Stimulated activated CD4-positive, alpha-beta T cell treated with anti-CD3 and anti-CD28 coated beads, Interleukin-1b, Interleukin-23, amount 100 ng/mL, for 24 hours (primary cell): ENCODE measurements at places on chromosomes 2 and 18.

GRCh38 chr2:241570961-241571581 lies 12.5 kb downstream of the BOK start:
- DNase-seq, result no peak

DNA sequence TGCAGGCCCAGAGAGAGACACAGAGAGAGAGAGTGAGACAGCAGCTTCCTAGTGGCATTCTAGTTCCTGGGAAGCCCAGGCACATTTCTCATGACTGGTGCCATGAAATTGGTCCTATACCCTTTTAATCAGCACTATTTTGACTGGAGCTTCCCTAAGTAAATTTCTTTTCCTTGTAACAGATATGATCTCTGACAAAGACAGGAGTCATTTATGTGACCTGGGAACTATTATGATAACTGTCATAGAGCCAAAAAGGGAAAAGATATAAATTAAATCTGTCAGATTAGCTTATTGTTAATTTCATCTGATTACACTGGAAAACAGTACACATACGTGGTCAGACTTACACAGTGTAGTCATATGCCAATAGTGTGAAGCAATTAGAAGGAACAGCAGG lies 161.3 kb upstream of the HNRNPA3 start:
- DNase-seq, result no peak

DNA sequence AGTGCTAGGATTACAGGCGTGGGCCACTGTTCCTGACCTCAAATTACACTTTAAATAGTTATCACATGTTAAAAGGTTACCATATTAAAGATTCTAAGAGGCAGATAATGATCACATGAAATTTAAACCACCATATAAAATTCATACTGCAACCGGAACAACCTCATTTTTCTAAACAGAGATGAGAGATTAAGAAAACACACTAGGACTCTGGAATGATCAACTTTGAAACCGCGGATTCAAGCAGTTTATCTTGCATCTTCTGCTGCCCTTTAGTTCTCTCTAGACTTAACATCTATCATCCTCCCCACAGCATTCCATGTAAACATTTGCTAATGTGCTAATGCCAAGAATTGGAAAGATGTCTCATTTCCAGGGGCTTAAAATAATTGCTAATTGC lies 115.8 kb downstream of the PIGN start:
- DNase-seq, result no peak

GRCh38 chr2:137947728-137948336 lies 16.4 kb upstream of the HNMT start:
- DNase-seq, result peak; percentile 4

GRCh38 chr18:23623040-23623439 lies 36.7 kb upstream of the NPC1 start:
- DNase-seq, result no peak

- DNase-seq, result no peak
Measured at GRCh38 chr2:137118140-137118539, 352.8 kb downstream of the THSD7B start.

- no peak for DNase-seq
Measured at GRCh38 chr2:51722311-51722710, 690.4 kb upstream of the NRXN1 start.

DNA sequence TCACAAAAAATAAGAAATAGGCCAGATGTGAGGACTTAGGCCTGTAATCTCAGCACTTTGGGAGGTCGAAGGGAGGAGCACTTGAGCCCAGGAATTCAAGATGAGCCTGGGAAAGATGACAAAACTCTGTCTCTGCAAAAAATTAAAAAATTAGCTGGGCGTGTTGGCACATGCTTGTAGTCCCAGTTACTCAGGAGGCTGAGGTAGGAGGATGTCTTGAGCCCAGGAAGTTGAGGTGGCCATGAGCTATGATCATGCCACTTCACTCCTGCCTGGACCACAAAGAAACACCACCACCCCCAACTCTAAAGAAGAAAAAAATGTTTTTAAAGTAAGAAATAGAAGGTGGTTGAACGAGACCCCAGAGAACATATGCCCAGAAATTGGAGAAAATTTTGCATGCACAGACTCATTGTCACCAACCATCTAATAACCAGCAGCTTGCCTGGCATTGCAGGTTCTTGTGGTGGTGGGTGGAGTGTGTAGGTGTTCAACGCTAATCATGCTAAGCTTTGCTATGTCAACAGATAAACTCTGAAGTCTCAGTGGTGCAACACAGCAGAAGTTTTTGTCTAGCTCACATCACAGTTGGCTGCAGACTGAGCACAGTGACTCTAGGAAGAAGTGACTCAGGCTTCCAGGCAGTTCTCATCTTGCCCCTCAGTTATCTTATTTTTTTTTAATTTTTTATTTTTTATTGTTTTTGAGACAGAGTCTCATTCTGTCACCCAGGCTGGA lies 18.6 kb downstream of the ARL4C start:
- DNase-seq, result no peak

- no peak for DNase-seq
Measured at GRCh38 chr2:225069966-225070365, 27.7 kb upstream of the DOCK10 start.

GRCh38 chr18:32893915-32894314 lies 121.1 kb upstream of the KLHL14 start:
- no peak for DNase-seq

DNA sequence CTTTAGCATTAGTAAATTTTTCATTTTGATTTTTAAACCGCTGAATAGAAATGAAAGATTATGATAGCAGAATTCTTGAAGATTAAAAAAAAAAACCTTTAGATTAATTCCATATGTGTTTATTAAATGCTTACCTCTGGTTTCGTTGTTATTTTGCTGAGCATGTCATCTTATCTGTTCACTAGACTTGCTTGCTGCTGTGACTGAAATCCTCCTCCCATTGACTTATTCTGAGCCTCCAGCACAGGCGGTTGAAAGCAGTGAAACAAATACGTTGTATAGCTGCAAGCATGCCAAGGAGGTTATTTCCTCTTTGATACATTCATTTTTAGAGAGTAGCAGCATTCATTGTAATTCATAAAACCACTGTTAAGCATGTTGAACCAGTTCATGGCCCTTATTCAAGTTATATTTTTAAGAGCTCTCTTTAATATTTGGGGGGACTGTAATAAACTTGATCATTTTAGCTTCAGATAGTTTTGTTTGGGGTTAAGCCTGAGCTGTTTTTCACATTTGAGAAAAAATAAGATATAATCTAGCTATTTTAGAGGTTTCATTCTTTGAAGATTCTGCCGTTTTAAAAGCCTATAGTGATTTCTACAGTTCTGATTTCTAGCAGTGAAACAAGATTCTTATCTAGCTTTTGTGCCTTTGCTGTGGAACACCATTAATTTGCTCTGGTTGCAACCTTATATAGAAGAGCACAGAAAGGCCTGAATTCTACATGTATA lies at the start of gene HTR2B:
TSS of gene HTR2B (minus strand) at position 205 of the 731 bp plus-strand sequence. CDS start 1,278 bp downstream, outside the sequence.
- no peak for DNase-seq

- no peak for DNase-seq
Measured at GRCh38 chr2:125644257-125644656, 1011.7 kb upstream of the GYPC start.

GRCh38 chr2:42030200-42030759 lies 17.5 kb upstream of the PKDCC start:
- no peak for DNase-seq

DNA sequence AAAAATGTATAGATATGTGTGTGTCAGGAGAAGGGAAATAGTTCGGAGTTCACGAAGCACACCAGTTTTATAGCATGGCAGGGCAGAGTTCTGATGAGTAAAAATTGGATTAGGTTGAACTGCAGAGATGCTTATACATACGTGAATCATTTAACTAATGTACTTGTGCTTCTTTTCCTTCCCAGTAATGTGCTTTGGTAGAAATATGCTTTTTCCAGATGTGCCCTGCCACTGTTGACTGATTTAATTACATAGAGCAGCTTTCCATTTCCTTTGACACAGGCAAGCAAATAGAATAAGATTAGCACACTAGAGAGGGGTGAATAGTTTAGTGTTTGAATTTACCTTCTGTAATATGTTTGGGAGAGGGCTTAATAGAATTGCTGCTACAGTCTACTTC lies 28.9 kb upstream of the ARMC9 start:
- no peak for DNase-seq
